ENCODE measurements at places on chromosomes 12 and 14.

DNA sequence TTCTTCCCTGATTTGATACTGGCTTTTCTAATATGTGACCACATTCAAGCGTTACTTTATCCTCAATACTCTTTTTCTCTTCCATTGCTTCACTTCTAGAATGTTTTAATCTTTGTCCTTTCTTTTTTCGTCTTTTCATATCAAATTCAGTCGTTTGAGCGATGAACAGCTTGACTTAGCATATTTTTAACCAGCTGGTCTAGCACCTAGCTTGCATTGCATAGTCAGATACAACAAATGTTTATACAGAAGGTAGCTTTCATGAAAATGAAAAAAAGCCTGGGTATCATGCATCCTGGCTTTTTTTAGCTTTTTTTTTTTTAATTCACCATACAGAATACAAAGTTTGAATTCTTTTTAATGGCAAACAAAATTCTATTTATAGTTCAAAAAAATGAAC is 1.2 kb downstream of the SOX5 start:
- no peak for DNase-seq

- no peak for DNase-seq
Observed at GRCh38 chr14:94317259-94317658, 5.9 kb downstream of the SERPINA6 start.

DNA sequence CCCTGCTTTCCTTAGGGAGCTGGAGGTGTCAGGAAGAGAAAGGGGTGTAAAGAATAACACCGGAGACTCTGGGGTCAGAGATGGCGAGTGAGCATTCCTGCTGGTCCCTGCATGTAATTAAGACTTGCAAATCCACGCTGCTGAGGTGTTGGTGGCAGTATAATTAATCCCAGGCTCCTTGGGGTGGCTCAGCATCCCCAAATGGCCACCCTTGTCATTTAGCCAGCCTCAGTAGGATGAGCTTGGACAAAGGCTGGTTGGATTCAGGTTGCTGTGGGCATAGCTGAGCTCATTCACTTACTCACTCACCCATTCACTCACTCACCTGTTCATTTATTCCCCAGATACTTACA is 174.4 kb upstream of the RPH3A start:
- DNase-seq = no peak

- no peak for DNase-seq
Observed at GRCh38 chr12:84841591-84841990, 71.0 kb downstream of the SLC6A15 start.

GRCh38 chr14:104974665-104975390 is 3.3 kb downstream of the AHNAK2 start:
- no peak for DNase-seq

DNA sequence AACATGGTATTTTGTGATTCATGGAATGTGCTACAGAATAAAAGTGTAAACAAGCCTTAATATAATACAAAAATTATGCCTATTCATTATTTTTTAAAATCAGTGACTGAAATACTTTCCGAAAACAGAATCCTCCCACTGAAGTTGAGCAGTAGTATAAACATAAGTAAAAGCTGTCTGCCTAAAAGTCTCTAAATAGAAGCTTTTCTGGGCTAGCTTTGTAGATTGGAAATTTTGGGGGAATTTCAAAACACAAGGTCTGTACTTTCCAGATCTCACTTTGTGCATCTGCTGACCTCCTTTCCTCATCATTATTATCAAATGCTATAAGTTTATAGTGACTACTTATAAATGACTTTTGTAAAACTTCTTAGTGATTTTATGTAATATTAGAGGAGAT is 80.4 kb upstream of the TRHDE start:
- no peak for DNase-seq

DNA sequence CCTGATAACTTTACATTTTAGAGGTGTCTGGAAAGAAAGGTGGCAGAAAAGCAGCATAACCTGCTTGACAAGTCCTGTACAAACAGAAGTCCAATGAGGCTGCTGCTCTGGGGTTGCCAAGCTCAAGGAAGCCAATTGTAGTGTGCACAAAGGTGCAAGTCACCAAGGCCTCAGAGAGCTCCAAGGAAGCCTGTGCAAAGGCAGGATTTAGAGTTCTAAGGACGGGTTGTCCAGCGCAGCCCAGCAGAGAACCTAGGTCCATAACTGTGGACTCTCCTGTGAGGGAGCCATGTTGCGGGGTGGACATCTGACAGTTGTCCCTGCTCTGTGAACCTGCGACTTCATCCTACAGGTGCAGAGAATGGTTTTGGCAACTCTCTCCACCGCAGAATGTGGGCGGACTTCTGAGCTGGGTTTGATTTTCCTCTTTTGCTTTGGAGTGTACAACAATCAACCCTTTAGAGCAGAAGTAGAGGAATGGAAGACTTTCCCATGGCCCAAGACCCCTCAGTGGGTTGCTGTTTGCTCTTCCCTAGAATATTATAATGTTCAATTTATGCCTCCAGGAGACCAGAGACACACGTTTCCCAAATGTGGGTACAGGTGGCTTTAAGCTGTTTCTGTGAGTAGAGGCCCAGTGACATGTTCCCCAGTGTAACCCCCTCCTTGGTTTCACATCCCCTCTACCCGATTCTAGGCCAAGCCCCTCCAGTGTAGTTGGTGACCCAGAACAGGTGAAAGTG is 81.0 kb downstream of the ETV6 start:
- no peak for DNase-seq

GRCh38 chr14:53570411-53571387 is 385.9 kb downstream of the BMP4 start:
- no peak for DNase-seq

DNA sequence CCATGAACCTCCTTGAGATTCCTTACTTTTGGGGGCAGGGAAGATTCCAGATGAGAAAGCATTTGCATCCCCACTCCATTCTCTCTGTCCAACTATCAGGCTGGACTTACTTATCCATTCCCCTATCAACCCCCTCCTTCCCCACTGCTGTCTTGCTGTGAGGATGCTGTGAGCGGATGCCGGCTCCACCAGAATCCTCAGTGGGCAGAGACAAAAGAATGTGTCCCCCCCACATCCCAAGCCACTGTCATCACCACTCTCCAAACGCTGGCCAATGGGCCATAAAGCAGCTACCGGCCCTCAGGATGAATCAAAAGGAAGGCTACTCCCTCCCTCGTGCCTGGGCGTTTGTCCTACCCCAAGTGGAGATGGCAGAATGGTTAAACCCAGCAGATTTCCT is 173.0 kb upstream of the NTF3 start:
- DNase-seq = no peak

- DNase-seq = no peak
Observed at GRCh38 chr14:26851793-26852192, 254.0 kb upstream of the NOVA1 start.

All from effector memory CD4-positive, alpha-beta T cell (primary cell).